Activated T-helper 9 cell treated with anti-CD3 and anti-CD28 coated beads, Interleukin-2, amount 50 U/mL, for 16 hours (primary cell): ENCODE measurements at places on chromosomes 1 and 21.

GRCh38 chr1:156200044-156200443 lies 6.1 kb downstream of the SLC25A44 start:
- DNase-seq = no peak

GRCh38 chr1:36942148-36942547 lies 92.2 kb downstream of the GRIK3 start:
- no peak for DNase-seq

GRCh38 chr21:25428537-25428936 lies 178.7 kb downstream of the MRPL39 start:
- no peak for DNase-seq

GRCh38 chr1:162868972-162869371 lies 8.0 kb upstream of the CCDC190 start:
- DNase-seq = no peak

GRCh38 chr1:206847337-206847834 lies 18.0 kb upstream of the IL20 start:
- DNase-seq = no peak

DNA sequence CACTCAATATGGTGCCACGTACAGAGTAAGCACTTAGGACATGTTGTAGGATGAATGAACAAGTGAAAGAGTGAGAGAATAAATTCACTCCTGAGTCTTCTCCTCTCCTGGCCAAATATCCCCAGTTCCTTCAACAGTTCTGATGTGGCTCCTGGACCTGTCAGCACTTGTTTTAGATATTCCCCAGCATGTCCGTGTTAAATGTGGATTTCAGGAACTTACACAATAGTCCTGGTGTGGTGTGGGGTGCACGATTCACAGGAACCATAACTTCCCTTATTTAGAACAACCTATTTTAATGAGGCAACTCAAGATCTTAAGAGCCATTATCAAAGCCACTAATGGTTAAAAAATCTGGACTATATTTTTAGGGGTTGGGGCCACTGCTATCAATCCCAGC lies 39.0 kb upstream of the MYSM1 start:
- DNase-seq = no peak

DNA sequence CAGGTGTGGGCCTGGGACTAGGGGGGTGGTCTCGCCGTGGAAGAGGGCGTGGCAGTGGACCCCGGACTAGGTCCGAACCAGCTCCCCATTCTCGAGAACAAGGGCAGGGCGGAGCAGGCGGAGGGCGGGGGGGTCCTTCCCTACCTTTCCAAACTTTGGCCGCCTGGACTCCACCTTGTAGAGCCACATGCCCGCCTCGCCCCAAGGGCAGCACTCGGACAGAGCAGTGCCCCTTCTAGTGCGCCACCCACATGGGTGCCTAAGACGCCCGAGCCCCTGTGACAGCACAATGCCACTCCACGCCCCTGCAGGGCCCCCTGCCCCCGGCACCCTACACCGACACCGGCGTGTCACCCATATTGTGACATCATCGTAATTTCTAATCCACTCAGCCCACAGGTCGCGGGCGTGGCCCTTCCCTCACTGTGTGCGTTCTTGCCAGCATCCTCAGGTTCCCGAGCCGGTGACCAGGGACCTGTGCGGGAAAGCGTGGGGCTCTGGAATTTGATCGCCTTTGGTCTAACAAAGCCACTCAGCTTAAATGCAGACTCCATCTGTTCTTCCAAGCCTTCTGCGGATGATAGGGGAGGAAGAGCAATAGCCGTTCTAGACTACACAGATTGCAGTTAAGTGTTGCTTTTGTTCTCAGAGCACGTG lies 553 bp upstream of the STMN1 start:
- DNase-seq = peak; percentile 18

DNA sequence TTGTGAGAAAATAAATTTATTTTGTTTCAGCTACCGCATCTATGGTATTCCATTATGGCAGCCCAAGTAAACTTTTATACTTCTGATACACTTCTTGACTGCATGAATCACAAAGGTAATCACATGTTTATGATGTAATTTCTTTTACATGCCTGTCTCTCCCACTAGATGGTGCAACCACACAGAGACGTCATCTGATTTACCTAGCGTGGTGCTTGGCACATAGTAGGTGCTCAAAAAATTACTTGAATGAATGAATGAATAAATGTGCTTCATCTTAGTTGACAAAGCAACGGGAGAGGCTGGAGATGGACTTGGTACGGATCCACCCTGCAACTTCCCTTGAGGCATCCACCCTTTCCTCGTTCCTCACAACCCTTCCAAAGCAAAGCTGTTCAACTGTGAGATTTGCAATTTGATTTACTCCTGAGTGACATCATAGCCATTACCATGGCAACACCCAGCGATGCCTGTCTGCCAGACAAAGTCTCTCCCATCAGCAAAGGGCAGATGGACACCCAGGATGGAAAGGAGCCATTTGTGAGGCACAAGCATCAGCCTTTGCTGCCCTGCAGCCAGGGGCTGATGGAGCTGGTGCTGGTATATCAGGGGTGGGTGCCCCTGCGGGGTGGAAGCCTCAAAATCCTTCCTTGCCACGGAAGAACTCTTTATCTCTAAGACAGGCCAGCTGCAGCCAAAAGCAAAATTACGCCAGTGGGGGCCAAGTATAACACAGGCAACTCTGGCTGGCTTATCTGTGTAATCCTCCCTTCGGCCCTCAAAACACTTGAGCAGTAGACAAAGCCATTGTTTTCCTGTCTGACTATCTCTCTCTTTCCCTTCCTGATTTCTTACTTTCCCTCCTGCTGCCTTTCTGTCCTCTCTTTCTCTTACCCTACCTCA lies 18.9 kb upstream of the VWA5B1 start:
- DNase-seq = no peak

DNA sequence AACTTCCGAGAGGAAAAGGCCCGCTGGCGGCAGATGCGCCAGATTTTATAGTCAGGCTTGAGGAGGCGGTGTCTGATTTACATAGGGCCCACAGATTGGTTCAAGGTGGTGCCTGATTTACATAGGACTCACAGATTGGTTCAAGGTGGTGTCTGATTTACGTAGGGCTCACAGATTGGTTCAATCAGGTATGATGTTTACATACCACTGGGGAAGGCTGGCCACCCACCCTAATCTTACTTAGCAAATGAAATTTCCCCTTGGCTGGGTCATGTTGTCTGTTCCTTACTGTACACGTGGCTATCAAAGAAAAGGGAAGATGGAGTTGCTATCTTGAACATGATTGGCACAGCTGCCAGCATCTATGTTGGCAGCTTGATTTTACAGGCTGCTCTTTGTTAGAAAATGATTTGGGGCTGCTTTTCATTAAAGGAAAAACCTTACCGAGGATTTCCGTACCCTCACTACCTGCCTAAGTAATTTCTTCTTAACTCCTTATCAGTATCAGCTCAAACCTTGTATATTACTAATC lies 96.3 kb downstream of the SETD4 start:
- DNase-seq = no peak

DNA sequence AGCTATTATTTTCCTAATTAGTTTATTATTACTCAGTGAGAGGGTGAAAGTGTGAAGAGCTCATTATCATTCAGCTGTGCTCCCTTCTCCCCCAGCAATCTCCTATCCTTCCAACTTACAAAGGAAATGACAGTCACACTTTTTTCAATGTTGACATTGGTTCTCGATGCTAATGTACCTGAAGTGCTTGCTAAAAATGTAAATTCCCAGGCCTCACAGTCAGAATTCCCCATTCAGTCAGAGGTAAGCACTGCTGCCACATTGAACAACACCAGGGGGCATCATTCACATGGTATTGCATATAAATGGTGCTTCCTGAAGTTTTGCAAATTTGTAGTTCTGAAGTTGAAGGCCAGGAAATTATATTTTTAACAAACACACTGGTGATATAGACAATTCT lies 132.7 kb upstream of the FOXD3 start:
- DNase-seq = no peak

GRCh38 chr1:117567435-117567834 lies 38.4 kb upstream of the TENT5C start:
- no peak for DNase-seq

GRCh38 chr1:82268826-82269225 lies 468.1 kb downstream of the ADGRL2 start:
- DNase-seq = no peak

DNA sequence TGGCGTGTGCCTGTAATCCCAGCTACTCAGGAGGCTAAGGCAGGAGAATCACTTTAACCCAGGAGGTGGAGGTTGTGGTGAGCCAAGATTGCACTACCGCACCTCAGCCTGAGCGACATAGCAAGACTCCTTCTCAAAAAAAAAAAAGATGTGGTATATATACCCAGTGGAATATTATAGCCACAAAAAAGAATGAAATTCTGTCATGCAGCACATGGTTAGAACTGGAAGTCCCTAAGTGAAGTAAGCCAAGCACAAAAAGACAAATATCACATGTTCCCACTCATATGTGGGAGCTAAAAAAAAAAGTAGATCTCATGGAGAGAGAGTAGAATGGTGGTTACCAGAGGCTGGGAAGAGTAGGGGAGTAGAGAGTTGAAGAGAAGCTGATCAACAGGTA lies 18.7 kb downstream of the PSMB4 start:
- no peak for DNase-seq

- DNase-seq = no peak
Observed at GRCh38 chr1:163747261-163747660, 425.5 kb downstream of the NUF2 start.

DNA sequence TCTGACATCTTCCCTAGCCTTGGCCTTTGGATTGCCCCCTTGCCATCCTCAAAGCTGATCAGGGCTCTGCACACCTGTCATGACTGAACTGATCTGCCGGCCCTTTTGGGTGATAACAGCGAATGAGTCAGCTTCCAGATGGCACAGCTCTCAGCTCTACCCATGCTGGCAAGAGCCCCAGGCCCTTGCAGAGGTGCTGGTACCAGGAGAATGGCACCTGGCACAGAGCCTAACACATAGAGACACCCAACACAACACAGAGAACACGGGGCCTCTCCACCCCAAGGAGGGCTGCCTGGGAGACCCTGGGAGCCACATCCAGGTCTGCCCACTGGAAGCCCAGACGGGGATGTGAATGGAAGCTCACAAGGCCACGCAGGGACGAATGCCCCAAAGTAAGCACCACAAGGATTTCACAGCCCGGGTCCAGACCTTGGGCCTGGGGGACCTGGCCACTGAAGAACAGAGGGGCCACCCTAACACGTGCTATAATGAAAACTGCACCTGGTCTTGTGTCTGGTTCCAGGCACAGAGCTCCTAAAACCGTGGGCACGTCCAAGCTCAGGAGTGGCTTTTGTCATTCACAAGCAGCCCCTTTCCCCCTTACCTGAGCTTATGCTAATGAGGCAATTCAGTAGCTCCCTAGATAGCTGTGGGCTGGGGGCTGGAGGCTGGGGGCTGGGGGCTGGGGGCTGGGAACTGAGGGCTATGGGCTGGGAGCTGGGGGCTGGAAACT lies 160.5 kb downstream of the NPHP4 start:
- DNase-seq = no peak

DNA sequence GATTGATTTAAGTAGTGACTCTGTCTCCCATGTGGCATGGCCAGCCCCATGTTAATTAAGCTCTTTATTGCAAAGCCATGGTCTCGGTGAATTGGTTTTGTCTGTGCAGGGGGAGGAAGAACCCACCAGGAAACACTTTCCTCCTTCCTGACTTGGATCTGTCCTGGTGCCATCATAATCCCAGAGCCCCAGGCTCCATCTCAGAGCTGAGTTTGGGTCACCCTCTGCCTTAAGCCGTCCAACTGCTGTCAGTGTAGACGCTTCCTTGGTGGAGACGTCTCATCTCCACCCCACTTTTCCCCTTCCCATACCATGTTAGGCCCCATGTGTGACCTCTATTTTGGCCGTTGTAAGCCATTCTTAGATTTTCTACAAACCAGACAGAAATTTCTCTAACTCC lies 36.0 kb upstream of the COL6A2 start:
- DNase-seq = no peak
